T1000 (cell line): ENCODE measurements at places on chromosomes 6 and 20.

GRCh38 chr6:6218759-6219085 lies 101.7 kb downstream of the F13A1 start:
- DNase-seq: no peak

GRCh38 chr6:148814082-148814790 lies 67.4 kb downstream of the UST start:
- no peak for DNase-seq

DNA sequence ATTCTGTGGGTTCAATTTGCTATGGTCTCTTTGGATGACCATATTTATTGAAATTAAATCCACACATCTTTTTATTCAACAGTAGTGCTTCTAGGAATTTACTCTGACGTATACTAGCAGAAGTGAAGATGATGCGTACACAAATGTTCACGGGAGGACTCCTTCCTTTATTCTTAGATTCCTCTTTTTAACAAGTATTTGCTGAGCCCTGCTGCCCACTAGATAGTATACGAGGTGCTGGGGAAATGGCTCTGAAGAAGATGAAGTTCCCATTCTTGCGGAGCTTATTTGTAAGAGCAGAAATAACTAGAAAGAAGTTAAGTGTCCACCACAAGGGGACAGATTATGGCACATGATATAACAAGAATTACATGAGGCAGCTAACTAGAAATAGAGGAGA lies 145.2 kb downstream of the DOK5 start:
- DNase-seq: no peak

- DNase-seq: no peak
Measured at GRCh38 chr6:56604186-56604585, 38.5 kb downstream of the DST start.

DNA sequence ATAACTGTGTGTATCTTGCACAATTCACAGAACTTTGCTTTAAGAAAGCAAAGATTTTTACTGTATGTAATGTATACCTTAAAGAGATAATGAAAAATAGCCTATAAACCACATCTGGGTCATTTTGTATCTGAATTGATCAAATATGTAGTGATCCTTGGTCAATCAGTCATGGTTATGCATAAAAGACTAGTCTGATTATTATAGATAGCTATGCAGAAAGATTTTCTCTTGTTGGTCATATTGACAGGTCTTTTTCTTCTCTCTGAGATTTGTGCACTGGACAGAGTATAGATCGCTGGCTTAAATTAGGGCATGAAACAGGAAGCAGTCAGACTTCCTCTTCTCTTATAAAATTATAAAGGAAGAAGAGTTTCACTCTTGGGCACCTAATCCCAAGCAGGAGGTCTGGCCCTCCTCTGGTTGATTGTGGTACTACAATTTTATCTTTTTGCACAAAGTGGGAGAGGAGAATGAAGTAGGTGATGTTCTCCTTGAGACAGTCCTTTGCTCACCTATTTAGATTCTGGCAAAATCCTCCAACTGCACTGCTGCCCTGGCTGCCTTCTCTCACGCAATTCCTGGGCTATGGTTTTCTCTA lies 380.9 kb upstream of the RGS17 start:
- no peak for DNase-seq

- no peak for DNase-seq
Measured at GRCh38 chr6:159389695-159390094, 220.5 kb downstream of the FNDC1 start.

GRCh38 chr20:63361519-63362435 lies 628 bp upstream of the CHRNA4 start:
- DNase-seq: no peak

DNA sequence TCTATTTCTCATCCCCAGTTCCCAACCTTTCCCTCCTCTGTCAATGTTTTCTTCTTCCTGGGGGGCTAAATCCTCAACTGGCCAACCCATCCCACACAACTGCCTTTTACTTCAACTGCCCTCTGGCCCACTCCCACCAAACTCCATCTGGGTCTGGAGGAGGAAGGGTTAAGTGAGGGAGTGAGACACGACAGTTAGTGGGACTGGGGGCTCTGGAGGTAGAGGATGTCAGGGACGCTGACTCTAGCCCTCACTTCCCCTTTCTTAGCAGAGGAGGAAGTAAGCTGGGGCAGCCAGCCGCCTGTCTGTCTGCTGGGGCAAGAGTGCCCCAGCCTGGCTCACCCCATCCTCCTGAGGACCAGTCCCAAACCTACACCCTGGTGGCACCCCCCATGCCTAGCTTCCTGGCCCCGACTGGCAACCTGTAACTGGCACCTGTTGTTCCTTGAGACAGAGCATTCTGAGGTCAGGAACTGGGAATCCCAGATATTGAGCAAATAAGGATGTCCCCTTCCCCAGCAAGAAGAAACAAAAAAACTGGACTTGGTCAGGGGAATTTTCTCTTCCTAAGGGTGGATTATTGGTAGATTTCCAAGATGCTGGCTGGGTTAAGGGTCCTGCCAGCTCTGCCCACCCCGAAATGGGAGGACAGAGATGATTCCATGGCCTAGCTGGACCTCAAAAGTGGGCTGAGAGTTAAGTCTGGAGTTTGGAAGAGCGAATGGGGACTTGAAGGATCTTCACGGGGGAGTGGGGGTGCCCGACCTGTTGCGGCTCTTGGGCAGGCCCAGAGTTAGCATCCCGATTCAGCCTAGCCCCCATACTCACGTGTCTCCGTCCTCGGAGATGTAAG lies 971 bp downstream of the NFKBIE start:
- DNase-seq: no peak

DNA sequence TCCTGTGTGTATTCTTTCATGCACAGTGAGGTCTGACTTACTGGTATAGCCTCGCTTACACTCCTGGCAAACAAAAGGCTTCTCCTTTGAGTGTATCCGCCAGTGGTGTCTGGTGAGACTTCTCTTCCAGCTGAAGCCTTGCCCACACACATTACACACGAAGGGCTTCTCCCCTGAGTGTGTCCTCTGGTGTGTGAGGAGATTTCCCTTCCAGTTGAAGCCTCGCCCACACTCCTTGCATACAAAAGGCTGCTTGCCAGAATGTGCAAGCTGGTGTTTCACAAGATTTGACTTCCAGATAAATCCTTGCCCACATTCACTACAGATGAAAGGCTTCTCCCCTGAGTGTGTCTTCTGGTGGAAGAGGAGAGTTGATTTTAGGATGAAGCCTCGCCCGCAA lies 21.5 kb downstream of the ZNF337 start:
- no peak for DNase-seq

GRCh38 chr6:157235600-157236039 lies 87.7 kb downstream of the TMEM242 start:
- no peak for DNase-seq

DNA sequence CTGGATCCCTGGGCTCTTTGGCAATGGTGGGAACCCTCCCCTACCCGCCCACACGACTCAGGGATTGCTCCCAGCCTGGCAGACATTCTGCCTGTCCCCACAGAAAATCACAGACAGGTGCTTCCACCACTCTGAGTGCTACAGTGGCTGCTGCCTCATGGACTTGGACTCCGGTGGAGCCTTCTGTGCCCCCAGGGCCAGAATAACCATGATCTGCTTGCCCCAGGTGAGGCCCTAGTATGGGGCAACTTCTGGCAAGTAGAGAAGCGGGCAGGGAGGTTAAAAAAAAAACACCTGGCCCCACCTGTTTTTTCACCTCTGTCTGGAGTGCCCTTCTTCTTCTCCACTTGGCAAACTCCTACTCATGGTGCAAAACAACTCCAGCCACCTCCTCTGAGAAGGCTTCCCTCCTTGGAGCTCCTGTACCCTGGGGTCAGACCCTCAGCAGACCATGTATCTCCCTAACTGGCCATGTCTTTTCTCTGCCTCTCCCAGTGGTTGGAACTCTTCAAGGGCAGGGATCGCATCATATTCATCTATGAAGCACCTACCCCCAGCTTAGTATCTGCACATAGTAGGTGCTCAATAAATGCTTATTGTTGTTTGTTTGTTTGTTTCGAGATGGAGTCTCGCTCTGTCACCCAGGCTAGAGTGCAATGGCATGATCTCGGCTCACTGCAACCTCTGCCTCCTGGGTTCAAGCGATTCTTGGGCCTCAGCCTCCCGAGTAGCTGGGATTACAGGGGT lies 1.1 kb downstream of the CLPSL2 start:
- DNase-seq: no peak

GRCh38 chr6:101268541-101268940 lies 125.0 kb upstream of the GRIK2 start:
- DNase-seq: no peak

DNA sequence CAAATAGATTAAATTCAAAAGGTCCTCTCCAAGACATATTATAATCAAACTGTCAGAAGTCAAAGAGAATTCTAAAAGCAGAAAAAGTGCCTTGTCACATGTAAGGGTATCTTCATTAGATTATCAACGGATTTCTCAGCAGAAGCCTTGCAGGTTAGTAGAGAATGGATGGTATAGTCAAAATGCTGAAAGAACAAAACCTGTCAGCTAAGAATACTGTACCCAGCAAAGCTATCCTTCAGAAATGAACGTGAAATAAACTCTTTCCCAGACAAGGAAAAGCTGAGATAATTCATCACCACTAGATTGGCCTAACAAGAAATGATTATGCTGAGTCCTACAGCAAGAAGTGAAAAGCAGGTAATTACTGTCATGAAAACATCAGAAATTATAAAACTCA lies 92.9 kb downstream of the STXBP5 start:
- DNase-seq: no peak

- DNase-seq: no peak
Measured at GRCh38 chr6:12536416-12536815, 180.2 kb upstream of the PHACTR1 start.

DNA sequence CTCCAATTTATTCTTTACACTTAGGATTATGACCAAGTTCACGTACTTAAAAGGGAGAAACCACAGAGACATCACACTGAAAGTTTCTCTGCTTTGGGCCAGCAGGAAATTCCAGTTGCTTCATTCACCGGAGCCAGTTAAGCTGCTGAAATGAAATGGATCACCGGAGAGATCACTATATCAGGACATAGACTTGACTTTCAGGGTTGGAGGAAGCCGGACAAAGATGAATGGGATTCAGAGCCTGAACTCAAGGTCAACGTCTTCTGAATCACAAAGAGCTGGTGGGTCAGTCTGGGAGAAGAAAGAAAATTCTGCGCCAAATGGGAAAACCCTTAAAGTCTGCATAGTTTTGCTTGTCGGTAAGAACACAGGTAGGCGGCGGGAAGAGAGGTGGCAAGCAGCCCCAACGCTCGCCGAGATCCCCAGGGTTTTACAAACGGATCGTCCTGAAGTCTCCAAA lies 81.9 kb upstream of the CCDC28A start:
- no peak for DNase-seq

- DNase-seq: no peak
Measured at GRCh38 chr6:167341038-167341583, 16.2 kb downstream of the TTLL2 start.

DNA sequence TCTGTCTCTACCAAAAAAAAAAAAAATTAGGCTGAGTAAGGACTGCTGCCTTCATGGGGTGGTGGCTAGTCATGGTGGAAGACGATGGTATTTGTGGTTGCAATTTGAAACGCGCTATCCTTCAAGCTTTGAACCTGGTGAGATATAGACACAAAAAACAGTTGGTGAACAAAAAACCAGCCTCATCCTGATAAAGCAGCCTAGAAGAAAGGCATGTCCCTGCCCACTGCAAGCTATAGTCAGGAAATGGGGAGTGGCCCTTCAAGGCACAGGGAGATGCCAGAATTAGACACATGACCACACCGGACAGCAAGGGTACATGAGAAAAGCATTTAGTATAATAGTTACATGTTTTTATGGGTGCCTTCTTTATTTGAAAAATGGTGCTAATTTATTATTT lies 193.6 kb downstream of the NFATC2 start:
- DNase-seq: no peak

- DNase-seq: no peak
Measured at GRCh38 chr6:62971976-62972658, 239.2 kb upstream of the FKBP1C start.

- DNase-seq: no peak
Measured at GRCh38 chr6:37877373-37878149, 58.0 kb downstream of the ZFAND3 start.

DNA sequence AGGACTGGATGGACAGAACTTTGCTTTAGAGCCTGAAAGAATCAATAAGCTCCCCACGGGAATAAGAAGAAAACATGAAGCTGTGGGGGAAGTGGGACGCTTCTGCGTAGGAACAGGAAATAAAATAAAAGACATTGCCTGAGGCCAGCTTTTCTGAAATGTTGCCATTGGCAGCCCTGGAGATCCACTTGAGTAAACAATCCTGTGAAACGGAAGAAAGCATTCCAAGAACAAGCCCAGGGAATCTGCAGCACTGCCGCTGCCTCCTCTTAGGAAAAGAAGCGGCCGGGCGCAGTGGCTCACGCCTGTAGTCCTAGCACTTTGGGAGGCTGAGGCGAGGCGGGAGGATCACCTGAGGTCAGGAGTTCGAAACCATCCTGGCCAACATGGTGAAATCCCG lies 182.3 kb upstream of the RALGAPA2 start:
- no peak for DNase-seq

DNA sequence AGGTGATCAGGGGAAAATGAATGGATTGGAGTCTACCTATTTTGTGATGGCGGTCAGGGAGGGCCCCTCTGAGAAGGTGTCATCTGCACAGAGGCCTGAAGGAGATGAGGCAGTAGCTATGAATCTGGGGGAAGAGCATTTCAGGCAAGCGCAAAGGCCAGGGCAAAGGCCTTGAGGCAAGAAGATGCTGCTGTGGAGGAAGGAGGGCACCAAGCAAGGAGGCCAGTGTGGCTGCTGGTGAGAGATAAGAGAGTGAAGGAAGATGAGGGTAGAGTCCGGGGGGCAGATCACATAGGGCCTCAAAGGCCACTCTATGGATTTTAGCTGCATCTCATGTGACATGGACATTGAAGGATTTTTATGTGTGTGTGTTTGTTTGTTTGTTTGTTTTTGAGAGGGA lies 20.6 kb upstream of the CSNK2A1 start:
- no peak for DNase-seq

GRCh38 chr6:42572523-42572922 lies 8.7 kb downstream of the UBR2 start:
- DNase-seq: no peak

GRCh38 chr6:151073146-151073545 lies 166.6 kb upstream of the AKAP12 start:
- no peak for DNase-seq

- DNase-seq: no peak
Measured at GRCh38 chr6:50318536-50318935, 268.8 kb upstream of the DEFB112 start.

DNA sequence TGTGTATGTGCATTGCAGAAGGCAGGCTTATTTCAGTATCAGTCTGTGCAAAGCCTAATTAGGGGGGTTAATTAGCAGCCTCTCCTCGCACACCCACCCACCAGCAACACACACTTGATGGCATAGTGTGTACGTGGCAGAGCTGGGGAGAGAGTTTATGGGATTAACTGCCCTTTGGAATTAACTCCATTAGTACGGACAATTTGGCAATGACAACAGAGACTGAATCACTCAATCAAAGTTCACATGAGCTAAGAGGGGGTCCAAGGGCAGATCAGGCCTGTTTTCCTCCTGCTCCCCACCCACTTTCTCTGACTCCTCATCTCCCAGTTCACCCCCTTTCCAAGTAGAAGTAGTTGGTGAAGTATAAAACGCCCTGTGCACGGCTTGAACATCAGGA lies 69.5 kb downstream of the LRFN2 start:
- no peak for DNase-seq
